ENCODE measurements at places on chromosomes 13 and 19.

DNA sequence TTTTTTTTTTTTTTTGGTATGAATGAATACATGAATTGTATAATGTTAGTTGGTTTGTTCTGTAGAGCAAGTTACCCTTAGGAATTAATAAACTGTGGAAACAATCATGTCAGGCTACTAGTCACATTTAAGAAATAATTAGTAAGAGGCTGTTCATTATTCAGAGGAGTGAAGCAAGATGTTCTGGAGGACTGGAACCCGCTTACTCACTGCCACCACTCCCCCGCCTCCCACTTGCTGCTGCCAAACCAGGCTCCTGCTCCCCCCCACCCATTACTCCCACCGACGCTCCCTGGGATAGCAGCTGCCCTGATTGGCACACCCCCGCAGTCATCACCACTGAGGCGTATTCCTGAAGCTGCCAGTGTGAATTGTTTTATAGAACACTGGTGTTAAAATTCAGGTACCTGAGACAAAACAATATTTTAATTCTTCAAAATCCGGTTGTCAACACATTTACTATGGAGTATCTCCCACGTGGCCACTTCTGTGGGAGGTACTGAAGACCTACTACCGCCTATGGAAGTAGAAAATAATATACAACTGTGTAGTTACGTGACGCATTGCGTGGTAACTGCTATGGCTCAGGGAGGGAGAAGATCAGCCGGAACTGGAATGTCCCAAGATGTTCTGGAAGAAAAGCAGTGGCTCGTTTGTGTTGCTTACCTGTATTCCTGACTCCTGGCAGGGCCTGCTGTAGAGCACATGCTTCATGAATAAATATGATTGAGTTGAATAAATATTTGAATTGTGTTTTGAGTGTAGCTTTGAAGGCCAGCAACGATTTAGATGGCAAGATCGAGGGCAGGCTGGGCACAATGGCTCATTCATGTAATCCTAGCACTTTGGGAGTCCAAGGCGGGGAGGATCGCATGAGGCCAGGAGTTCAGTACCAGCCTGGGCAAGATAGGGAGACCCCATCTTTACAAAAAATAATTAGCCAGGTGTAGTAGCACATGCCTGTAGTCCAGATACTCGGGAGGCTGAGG is 1.7 kb downstream of the DPY19L3 start:
- peak; percentile 10 for DNase-seq

- DNase-seq, result no peak
Measured at GRCh38 chr13:35309706-35310105, 166.8 kb downstream of the MAB21L1 start.

DNA sequence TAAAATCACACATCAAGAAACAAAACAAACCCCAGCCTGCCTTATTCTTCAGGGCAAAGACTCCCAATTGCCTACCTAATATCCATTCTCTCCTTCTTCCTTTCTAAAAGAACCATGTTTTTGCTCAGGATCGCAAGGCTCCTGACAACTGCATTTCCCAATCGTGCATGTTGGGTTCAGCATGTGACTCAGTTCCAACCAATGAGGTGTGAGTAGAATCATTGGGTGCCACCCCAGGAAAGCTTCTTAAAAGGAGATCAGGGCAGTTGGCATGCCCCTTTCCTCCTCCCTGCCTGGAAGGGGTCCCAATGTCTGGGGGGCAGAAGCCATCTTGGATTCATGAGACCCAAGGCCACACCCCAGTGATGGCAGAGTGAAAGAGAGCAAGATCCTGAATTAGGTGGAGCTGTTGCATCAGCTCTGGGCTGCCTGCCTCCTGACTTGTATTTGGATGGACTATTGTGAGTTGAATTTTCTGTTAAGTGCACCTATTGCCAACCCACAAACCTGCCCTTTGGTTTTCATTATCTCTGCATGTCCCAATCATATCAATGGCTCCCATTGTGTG is 26.0 kb upstream of the UBAC2 start:
- no peak for DNase-seq

DNA sequence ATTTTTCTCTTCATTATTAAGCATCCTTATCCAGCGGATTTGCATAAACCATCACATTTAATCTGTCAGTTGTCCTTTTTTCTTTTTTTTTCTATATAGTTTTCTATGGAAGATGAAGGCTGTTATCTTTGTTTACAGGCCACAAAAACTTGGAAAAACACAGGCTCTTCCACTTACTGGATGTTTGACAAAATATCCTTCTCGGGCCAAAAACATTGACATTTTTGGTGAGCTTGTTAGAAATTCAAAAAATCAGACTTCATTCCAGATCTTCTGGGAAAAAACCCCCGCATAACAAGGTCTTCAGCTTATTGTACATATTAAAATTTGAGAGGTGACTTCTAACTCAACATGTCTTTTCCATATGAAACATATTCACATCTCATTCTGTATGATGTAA is 13.8 kb downstream of the ZNF93 start:
- DNase-seq, result no peak

- peak; percentile 69 for DNase-seq
Measured at GRCh38 chr13:94209117-94209516, 270.4 kb downstream of the DCT start.

Data from T47D (cell line).